H7 (cell line): ENCODE measurements at places on chromosomes 3 and 15. TPM values are rescaled to one million over a fixed set of nuclear protein-coding genes. Genes with fewer than 3 reads are reported as not detected.

REC114 gene
- total RNA-seq, result not detected in 2 replicates

NXPE3 gene
- 5.6 and 5.7 TPM in 2 replicates for total RNA-seq

EPHB3 gene
- 8.4 and 11.1 TPM in 2 replicates for total RNA-seq

TLR9 gene
- not detected in 2 replicates for total RNA-seq

SI gene
- total RNA-seq, result not detected in 2 replicates

ROPN1 gene
- total RNA-seq, result not detected in 2 replicates

CPB1 gene
- total RNA-seq, result 0.07 TPM in 1 of 2 replicates, not detected in the other

TTC21A gene
- total RNA-seq, result 0.90 and 2.7 TPM in 2 replicates

POPDC2 gene
- total RNA-seq, result 0.59 TPM in 1 of 2 replicates, not detected in the other

OSBPL10 gene
- total RNA-seq, result 24.1 and 29.9 TPM in 2 replicates

SERINC4 gene
- 0.22 and 0.38 TPM in 2 replicates for total RNA-seq

ARNT2 gene
- total RNA-seq, result 1.5 and 3.1 TPM in 2 replicates

NAA50 gene
- 149 and 159 TPM in 2 replicates for total RNA-seq

TM4SF4 gene
- total RNA-seq, result not detected in 2 replicates

MAP2K5 gene
- total RNA-seq, result 3.2 and 6.3 TPM in 2 replicates

PLSCR1 gene
- total RNA-seq, result 60.2 and 75.2 TPM in 2 replicates

COL6A5 gene
- not detected in 2 replicates for total RNA-seq

CHDH gene
- 8.8 and 11.7 TPM in 2 replicates for total RNA-seq

HHATL gene
- total RNA-seq, result not detected in 2 replicates

CCRL2 gene
- not detected in 2 replicates for total RNA-seq

MYO5A gene
- total RNA-seq, result 9.7 and 13.4 TPM in 2 replicates

ZKSCAN7 gene
- 6.5 and 13.0 TPM in 2 replicates for total RNA-seq

ITIH3 gene
- not detected in 2 replicates for total RNA-seq

BNC1 gene
- 0.03 TPM in 1 of 2 replicates, not detected in the other for total RNA-seq

MYZAP gene
- total RNA-seq, result 0.35 and 0.81 TPM in 2 replicates

CAPN3 gene
- not detected in 2 replicates for total RNA-seq

BCL2A1 gene
- total RNA-seq, result not detected in 2 replicates

PRKAR2A gene
- 29.3 and 40.8 TPM in 2 replicates for total RNA-seq

ANKRD63 gene
- 0.22 and 0.45 TPM in 2 replicates for total RNA-seq

TMC3 gene
- total RNA-seq, result not detected in 2 replicates

MYH15 gene
- total RNA-seq, result 0.07 and 0.15 TPM in 2 replicates

SHF gene
- total RNA-seq, result 40.0 and 56.4 TPM in 2 replicates

ADAMTS7 gene
- 14.3 and 20.2 TPM in 2 replicates for total RNA-seq

CDHR4 gene
- total RNA-seq, result not detected in 2 replicates

ATP8B4 gene
- total RNA-seq, result not detected in 2 replicates

ALPK3 gene
- 0.59 and 0.81 TPM in 2 replicates for total RNA-seq

HCN4 gene
- 5.2 and 8.3 TPM in 2 replicates for total RNA-seq

RHCG gene
- total RNA-seq, result 0.67 TPM in 1 of 2 replicates, not detected in the other

CNTN3 gene
- 0.14 and 0.15 TPM in 2 replicates for total RNA-seq

OXTR gene
- total RNA-seq, result 0.78 and 4.2 TPM in 2 replicates
